Stimulated activated CD4-positive, alpha-beta T cell treated with anti-CD3 and anti-CD28 coated beads, Interleukin-2, amount 100 ng/mL, for 48 hours (primary cell): ENCODE measurements at places on chromosomes 11 and 22.
A peak's percentile ranks its signal among the peaks of the same experiment; 100 is the strongest.

- DNase-seq, result no peak
Measured at GRCh38 chr11:60513496-60514460, 1.4 kb upstream of the MS4A13 start.

DNA sequence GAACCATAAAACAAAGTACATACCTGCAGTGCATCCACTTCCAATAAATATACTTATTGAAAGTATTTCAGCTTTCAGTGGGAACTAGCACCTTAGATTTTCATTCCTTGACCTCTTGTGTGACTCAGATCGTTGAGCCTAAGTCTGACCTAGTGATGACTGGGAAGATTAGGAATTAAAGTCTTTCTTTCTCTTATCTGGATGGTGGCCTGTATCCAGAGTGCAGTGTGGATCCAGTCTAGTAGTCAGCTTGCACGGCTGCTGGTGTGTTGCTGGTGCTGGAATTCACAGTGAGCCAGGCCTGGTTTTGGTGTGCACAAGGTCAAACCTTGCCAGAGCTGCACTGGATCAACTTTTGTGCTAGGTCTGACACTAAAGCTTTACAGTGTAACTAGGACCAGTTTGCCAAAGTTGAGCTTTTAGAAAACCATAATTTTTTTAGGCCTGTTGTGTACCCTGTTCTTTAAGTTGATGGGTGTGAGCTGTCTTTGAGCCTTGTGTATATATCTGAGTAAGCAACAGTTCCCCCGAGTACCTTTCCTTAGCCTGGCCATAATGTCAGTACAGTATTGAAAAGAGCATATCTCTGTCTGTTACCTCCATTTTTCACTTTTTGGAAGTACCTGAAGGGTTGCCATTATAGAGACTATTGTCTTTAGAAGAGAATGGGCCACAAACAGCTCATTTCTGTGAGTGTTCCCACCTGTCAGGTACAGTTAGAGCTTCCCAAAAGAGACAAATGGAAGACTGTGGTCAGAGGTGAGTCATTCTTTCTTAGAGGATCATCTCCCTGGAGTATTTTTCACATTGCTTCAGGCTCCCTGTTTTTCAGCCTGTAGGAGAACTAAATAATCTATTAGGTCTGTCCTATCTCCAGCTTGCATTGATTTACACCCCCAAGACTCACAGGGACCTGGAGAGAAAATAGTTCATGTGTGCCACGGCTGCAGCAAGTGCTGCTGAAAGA, 89.8 kb downstream of the ALX4 start:
- DNase-seq, result no peak

- DNase-seq, result no peak
Measured at GRCh38 chr11:86303257-86303656, 1.2 kb downstream of the HIKESHI start.

- peak; percentile 70 for DNase-seq
Measured at GRCh38 chr11:1852877-1853276, at the start of gene LSP1. LSP1 (plus strand) TSS chr11:1853084; CDS start chr11:1853145, 61 bp downstream.

- DNase-seq, result no peak
Measured at GRCh38 chr11:118007040-118007439, 20.8 kb downstream of the IL10RA start.

- DNase-seq, result no peak
Measured at GRCh38 chr11:45518833-45519535, 146.4 kb downstream of the CHST1 start.

- DNase-seq, result peak; percentile 11
Measured at GRCh38 chr22:23070418-23071229, at the start of gene GNAZ. GNAZ (plus strand) TSS chr22:23070519; CDS start chr22:23095696, 25,177 bp downstream.

DNA sequence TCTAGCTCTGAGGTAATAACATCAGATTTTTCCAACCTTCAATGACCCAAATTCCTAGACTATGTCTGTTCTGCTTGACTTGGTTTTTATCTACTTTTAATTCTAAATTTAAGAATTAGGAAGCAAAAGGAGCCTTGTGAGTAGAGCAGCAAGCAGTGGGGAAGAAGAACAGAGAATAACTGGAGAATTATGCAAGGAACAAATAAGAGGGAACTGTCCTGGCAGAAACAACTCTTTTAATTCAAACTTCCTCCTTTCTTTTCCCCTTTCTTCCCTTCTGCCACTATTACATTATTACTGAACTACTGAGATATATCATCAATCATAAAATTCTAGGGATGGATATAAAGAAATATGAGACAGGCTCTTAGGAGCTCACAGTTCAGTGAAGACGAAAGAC, 276.1 kb downstream of the SBF2 start:
- DNase-seq, result no peak

GRCh38 chr11:66701432-66702240, 23.9 kb upstream of the RBM4B start:
- DNase-seq, result no peak

DNA sequence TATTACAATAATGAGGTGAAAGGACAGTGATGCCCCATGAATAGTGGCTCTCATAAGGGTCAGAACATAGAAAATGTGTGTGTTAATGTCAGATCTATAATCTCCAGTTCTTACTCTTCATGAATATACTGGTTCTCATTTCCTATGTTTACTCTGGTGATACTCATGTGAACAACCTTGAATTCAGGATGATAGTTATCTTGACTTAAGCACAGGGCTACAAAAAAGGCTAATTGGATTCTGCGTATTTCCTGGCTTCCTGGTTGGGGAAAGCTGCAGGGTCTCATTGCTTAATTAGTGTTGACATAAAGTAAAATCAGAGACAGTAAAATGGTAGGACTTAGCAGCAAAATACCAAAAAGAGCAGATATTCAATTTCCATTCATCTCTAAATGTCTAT, 1316.8 kb upstream of the RAG2 start:
- DNase-seq, result no peak

GRCh38 chr11:107259811-107260221, 197.8 kb downstream of the CWF19L2 start:
- DNase-seq, result no peak

DNA sequence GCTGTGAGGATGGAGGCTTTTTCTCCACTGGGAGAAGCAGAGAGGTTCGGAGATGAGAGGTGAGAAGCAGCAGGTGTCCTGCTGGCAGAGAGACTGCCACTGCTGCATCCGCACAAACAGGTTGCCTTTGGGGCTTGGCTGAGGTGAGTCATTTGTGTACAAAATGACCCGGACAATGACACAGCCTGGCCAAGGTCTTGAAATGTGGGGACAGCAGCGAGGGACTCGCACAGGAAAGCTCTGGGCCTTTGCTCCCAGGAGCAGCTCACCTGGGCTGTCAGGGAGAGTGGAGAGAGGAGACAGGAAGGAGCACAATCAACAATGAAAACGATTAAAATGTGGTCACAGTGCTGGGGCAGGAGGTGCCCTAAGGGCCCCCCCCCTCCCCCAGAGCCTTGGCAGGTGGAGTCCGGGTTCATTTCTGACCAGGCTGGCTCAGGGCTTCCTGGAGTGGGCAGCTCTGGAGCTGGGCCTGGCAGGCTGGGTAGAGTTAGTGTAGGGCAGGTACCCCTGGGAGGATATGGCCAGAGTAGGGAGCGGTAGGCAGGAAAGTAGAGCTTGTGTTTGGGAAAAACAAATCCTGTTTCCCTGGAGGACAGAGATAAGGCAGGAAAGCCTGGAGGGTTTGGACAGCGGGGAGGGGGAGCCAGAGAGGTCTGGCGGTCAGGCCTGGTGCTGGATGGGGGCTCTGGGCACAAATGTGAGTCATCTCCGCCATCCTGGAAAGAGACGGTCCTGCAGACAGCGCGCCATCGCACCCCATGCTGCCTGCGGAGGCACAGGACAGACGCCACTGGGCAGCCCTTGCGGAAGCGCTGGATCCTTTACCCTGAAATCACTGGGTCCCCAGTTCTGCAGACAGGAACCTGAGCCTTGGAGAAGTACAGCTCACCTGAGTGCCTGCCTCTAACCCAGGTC, 37.8 kb upstream of the CELSR1 start:
- no peak for DNase-seq
